A172 (cell line): ENCODE measurements at places on chromosomes 12 and 14. TPM values are rescaled to one million over a fixed set of nuclear protein-coding genes. Genes with fewer than 3 reads are reported as not detected.

GRCh38 chr12:6764011-6764828 lies 1.9 kb upstream of the PTMS start:
- DNase-seq, result peak; percentile 98

- DNase-seq, result no peak
These were observed 556 bp downstream of the TIMM9 start for GRCh38 chr14:58426670-58427280.

- DNase-seq, result no peak
These were observed 23.4 kb downstream of the TESPA1 start for GRCh38 chr12:54961190-54961589.

DNA sequence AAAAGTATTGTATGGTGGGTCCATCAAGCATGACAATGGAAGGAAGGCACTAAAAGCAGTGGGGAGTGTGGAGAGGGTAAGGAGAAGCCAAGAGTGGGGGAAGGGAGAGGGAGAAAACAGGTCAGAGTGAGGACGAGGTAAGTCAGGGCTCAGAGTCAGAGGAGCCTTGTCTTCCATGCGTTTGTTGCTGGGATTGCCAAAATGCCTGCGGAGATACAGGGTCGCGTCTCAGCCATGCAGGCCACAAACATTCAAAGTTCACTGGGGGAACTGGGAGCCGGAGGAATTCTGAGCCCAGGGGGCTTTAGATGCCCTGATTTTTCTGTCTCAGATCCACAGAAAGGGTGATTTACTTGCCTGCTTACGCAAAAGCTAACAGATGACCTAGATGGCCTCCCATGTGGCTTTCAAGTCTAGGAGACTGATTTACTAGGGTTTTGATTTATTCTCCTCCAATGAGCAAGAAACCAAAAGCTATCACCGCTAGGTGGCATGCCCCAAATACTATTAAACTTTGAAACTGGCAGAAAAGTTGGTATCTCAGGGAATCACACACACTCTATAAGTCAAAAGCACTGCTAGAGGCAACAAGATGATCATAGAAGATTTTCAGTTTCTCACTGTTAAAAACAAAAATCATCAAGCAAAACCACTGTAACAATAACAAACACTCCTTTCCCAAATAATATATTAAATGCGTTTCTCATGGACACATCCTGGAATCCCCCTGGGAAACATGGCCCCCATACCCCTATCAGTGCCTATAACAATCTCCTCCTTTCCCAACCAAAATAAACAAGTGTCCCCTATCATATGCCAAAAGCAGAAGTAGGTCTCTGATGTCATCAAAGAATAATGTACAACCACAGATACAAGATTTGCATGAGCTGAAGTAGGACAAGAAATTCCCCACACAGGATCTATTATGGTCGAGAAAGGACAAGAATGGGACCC lies 26.6 kb upstream of the MDM1 start:
- peak; percentile 77 for DNase-seq

DNA sequence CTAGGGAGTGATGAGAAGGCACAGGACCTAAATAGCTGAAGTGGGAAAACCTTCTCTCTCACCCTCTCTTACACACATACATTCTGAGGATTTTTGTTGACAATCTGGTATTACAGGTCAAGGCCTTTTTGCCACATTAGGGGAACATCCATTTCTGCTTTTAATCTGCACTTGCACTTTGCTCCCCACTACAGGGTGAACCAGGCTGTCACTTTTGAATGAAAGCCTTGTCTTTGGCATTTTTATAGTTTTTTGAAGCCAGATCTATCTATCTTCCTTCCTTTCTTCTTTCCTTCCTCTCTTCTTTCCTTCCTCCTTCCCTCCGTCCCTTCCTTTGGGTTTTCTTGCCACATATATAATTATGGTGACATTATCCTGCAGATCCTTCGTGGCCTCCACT lies 165.9 kb upstream of the OTX2 start:
- DNase-seq, result no peak

DNA sequence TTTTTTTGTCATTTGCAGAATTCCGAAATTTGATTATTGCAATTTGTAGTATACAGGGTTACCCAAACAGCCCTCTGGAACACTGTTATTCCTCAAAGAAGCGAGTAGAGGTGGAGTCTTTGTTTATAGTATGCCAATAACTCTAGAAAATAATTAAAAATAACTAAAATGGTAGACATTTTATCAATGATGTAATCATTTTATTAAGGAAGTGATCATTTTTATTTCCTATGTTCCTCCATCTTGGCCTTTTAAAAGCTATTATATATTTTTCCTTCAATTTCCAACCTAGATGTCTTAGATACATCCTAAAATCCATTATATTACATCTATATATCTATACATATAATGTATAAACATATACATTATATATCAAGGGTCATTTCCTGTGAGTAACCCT lies 106.0 kb downstream of the CCDC91 start:
- no peak for DNase-seq

DNA sequence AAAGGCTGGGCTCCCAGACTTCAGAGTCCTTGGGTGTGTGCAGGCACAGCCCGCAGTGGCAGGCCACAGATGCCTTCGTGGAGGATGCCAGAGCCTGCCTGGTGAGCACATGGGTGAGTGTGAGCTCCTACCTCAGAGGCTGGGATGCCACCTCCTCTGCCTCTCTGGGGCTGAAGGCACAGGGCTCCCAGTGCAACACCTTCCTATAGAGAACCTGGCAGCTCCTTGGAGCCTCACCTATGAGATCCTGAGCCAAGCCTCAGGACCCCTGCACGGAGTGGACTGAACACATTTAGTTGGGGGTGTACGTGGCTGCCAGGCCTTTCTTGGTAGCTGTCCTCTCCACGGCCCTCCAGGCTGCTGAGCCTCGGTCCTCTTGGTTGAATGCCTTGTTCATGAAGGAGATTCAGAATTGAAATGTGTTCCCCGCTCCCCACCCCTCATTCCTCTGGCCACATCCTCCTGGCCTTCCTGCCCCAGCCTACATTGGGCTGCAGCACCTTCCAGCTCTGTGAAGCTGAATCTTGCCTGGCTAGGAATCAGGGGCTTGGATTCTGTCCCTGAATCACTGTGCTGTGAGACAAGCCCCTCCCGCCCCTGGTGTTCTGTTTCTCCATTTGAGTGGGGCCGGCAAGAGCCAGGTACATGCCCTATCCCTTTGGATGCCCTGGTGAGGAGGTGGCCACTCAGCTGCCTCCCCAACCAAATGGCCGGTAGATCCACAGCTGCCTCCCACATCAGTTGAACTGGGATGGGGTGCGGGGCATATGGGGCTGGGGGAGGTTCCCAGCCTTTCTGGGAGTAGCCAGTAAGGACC lies 38.7 kb upstream of the TRAF3 start:
- DNase-seq, result no peak

DNA sequence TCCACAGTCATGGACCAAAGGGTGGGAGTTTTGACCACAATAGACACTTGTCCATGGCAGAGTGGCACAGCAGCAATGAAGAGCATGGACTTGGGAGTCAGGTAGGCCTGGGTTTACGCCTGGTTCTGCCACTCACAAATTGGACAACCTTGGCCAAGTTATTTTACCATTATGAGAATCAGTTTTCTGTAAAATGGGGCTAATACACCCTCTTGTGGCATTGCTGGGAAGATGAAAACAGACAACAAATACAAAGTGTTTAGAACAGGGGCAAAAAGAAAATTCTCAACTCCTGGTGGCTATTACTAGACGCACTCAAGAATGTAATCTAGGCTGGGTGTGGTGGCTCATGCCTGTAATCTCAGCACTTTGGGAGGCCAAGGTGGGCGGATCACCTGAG lies 2.6 kb downstream of the C12orf43 start:
- no peak for DNase-seq

KRT79 gene
- total RNA-seq, result 0.26 and 0.33 TPM in 2 replicates

ARMH4 gene
- 3.1 and 4.0 TPM in 2 replicates for total RNA-seq

EXOC5 gene
- total RNA-seq, result 43.7 and 75.1 TPM in 2 replicates

WNT1 gene
- not detected in 2 replicates for total RNA-seq

POU6F1 gene
- total RNA-seq, result 0.81 and 1.0 TPM in 2 replicates

CLEC12A gene
- total RNA-seq, result 0.07 TPM in 1 of 2 replicates, not detected in the other

ARID2 gene
- total RNA-seq, result 9.9 and 11.5 TPM in 2 replicates

ALG10B gene
- total RNA-seq, result 2.8 and 3.3 TPM in 2 replicates

NKX2-1 gene
- not detected in 2 replicates for total RNA-seq

PMCH gene
- not detected in 2 replicates for total RNA-seq
